Stimulated activated CD4-positive, alpha-beta T cell treated with anti-CD3 and anti-CD28 coated beads, Interleukin-4, amount 100 ng/mL, for 24 hours (primary cell): ENCODE measurements at places on chromosomes 3 and 15.

DNA sequence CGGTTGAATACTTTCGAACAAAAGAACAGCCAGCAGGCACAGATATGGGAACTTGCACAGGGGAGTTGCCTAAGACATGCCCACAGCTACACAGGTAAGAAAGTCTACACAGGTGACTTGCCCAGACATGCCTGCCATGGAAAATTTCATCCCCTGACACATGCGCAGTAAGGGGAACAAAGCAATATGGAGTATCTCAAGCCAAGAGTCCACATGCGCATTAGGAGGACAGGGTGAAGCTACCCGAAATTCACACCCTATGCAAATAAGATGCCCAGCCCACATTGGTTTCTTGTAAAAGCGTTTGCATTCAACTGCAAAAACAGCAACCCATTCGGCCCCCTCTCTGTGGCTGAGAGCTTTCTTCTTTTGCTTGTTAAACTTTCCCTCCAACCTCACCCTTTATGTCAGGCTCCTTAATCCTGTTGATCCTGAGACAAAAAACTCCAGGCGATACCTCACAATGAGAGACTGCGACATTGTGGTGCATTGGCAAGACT, 49.3 kb upstream of the TRPM1 start:
- no peak for DNase-seq

DNA sequence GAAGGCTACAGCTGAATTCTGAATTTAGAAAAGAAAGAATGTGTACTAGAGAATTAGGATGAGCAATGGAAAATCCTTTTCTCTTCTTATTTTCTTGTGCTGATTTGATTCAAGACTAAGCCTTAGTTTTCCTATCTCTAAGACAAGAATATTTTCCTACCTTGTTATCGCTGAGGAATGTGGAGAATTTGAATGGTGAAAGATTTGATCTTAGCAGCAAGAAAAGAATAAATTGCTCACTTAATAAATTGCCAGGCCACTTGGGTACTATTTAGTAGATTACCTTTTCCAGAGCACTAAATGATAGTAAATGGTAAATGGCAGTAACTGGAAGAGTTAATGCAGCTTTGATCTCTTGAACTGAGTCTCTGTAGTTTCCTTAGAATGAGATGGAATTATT, 145.7 kb upstream of the MEIS2 start:
- DNase-seq: no peak

- DNase-seq: no peak
Measured at GRCh38 chr3:111594781-111595180, 365 bp downstream of the ZBED2 start.

DNA sequence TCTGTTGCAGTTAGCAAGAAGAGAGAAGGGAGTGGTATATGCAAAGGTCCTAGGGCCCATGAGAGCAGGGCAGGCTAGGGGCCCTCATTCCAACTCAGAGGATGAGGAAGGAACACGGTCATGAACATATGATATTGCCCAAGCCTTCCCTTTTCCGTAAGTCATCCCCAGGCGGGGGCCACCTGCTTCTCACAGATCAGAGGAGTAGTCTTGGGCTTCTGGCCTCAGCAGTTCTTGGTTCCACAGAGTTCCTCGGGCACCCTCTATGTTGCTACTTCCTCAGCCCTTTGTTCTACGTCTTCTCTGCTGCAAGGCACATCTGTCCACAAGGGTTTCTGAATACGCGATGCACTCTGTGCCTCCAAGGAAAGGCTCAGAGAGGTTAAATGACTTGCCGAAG, 25.3 kb downstream of the EPHB3 start:
- DNase-seq: no peak

DNA sequence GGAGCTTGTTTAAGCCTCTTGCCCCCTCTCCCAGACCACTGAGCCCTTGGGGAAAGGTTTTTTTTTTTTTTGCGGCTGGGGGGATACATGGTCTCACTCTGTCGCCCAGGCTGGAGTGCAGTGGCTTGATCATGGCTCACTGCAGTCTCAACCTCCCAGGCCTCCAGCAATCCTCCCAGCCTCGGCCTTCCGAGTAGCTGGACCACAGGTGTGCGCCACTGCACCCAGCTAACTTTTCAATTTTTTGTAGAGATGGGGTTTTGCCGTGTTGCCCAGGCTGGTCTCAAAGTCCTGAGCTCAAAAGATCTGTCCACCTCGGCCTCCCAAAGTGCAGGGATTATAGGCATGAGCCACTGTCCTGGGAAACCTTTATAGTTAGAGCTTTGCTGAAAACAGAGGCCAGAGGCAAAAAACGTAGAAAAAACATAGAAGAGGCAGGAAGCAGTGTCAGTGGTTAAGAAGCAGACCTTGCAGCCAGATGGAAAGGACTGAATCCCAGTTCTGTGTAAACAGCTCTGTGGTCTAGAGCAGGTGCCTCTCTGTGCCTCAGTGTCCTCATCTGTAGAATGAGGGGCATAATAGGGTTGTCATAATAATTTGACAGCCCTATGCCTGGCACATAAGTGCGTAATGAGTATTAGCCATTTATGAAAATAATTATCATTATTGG, 33.1 kb downstream of the CMTM7 start:
- DNase-seq: peak; percentile 2
